ENCODE measurements at places on chromosomes 16 and 17.

DNA sequence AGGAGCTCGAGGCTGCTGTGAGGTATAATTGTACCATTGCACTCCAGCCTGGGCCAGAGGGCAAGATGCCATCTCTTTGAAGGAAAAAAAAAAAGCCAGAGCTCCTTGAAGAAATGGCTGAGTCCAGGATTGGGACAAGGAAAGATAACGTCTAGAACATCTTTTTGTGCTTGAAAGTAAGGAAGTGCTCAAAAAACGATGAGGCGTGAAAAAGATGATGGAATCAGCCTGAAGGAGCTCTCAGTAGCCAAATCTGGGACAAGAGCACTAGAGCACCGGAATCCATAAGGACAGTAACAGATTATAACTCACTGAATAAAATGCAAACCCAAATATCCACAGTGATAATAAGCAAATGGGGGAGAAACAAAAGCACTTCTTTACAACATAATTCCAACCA is 22.1 kb downstream of the EFTUD2 start:
- DNase-seq: no peak

DNA sequence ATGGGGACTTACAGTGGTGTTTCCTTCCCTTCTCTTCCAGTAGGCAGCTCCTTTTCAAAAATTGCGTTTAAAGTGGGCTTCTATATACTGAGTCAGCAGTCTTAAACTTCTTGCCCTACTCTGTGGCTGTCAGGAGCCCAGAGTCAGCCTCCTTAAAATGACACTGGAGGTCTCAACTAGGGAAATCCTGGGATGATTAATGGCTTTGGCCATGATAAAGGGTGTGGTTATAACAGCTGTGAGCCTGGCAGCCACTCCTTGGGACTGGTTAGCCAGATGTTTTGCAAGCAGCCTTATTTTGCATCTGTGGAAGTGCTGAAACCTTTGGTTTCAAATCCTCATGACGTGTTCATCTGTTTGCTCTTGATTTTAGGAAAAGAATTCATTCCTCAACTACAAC is 25.0 kb downstream of the TAC4 start:
- no peak for DNase-seq

DNA sequence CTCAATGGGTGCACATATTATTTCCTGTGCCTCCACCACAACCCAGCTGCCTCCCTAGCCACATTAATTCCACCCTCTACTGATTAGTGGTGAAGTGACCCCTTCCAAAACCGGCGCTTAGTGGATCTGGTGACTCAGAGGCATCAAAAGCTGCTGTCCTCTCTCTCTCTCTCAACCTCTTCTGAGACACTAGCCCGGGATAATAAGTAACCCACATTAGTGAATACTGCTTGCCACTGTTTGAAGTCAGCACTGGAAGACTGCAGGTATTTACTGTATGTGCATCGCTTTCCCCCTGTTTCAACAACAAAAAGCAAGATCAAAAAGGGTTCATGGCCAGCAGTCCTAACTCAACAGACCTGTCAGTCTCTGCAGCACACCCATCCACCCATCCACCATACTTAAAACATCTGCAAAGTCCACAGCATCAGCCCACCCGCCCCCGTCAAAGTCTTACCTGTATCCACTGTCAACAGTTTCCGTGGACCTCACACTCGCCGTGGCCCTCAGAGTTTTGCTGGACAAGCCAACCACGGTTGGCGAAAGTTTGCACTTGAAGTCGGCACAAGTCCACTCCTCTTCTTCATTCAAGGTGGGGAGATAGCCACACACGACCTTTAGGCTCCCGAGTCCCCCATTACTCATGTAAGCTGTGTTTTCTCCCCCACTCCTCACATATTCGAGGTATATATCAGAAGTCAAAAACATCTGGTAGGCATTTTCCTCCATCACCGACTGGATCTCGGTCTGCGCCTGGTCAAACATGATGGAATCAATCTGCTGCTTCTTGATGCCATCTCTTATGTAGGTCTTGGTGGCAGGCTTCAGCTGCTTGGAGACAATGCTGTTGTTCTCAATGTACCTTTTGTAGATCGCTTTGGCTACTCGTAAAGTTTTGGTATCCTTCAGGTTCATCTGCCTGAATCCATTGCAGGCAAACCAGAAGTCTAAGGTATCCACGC is 3.8 kb downstream of the AXIN2 start:
- no peak for DNase-seq

DNA sequence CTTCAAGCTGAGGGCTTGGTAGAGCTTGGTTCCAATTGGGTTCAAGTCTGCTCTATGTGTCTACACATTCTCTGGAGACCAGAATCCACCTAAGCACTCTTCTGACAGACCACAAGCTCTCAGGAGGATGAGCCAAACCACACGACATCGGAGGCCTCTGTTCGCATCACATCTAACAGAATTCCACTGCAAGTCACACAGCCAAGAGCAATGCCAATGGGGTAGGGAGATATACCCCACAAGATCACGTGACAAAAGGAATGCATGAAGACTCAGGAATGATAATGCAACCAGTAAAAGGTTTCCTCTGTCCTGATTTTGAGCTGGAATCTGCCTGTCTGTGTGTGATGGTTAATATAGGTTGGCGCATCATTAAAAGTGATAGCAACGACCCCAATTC is 46.6 kb upstream of the RPL38 start:
- DNase-seq: no peak

GRCh38 chr16:8110572-8111514 is 479.5 kb downstream of the TMEM114 start:
- DNase-seq: no peak

- DNase-seq: no peak
Measured at GRCh38 chr16:83268169-83268568, 539.6 kb upstream of the HSBP1 start.

- DNase-seq: no peak
Measured at GRCh38 chr16:67183284-67183626, 508 bp downstream of the MATCAP1 start.

DNA sequence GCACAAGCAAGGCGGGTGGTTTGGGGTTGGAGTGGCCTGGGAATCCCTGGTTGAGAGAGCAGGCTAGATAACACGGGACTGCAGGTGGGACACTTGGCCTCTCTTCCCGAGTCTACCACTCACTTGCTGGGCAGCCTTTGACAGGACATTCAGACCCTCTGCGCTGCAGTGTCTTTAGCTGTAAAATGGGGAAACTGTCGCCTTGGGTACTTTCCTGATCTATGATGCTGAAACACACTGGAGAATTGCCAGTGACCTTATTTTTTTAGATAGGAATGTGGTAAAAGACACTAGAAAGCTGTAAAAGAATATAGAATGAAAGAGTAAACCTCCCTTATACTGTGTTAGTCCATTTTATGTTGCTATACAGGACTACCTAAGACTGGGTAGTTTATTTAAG is 30.5 kb downstream of the KSR1 start:
- DNase-seq: no peak

GRCh38 chr16:89572073-89572484 is 3.5 kb upstream of the CPNE7 start:
- no peak for DNase-seq

GRCh38 chr17:17573912-17574311 is 17.6 kb downstream of the PEMT start:
- no peak for DNase-seq

DNA sequence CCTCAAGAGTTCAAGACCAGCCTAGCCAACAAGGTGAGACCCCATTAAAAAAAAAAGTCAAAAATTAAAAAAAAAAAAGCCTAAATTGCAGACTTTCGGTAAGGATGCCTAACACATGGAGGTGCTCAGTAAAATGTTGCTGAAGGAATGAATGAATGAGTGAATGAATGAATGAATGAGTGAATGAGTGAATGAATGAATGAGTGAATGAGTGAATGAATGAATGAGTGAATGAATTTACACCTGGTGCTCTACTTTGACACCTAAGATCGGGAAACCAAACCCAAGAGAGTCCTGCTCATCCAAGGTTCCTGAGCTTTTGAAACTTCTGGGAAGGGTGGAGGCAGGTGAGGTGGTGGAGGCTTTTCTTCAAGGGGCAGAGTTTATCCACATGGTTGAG is 112.2 kb upstream of the LHX1 start:
- no peak for DNase-seq

- DNase-seq: no peak
Measured at GRCh38 chr16:14024283-14024682, 46.8 kb upstream of the MRTFB start.

GRCh38 chr17:80791758-80792284 is 199.8 kb upstream of the CHMP6 start:
- no peak for DNase-seq

- DNase-seq: no peak
Measured at GRCh38 chr17:27318633-27319032, 24.7 kb downstream of the WSB1 start.

- DNase-seq: no peak
Measured at GRCh38 chr17:76239538-76240274, 587 bp downstream of the RNF157 start.

DNA sequence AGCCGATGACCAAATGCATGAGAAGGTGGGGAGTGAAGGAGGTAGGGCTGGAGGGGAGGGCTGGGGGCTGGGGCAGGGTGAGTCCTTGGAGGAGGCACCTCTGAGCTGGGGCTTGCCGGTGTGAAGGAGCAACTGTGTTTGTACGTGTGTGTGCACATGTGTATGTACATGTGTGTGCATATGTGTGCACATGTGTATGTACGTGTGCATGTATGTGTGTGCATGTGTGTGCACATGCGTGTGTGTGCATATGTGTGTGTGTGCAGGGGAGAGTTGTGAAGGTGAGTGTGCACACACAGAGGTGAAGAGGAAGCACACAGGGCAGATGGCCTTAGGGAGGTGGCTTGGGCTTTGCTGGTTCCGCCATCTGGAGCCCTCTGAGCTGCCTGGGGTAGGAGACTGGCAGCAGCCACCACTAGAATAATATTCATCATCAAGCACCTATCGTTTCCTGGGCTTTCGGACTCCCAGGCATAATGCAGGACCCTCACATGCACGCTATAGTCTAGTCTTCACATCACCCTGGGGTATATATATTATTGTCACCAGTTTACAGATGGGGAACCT is 120.9 kb upstream of the CDC42EP4 start:
- no peak for DNase-seq

GRCh38 chr16:17463335-17463734 is 7.4 kb downstream of the XYLT1 start:
- DNase-seq: no peak

- no peak for DNase-seq
Measured at GRCh38 chr17:66432411-66432957, 130.1 kb downstream of the PRKCA start.

- DNase-seq: no peak
Measured at GRCh38 chr17:62186841-62187240, 121.8 kb upstream of the MED13 start.

GRCh38 chr16:11550791-11551498 is 35.8 kb downstream of the LITAF start:
- no peak for DNase-seq

GRCh38 chr16:68331879-68332410 is 21.1 kb downstream of the PRMT7 start:
- DNase-seq: no peak

- no peak for DNase-seq
Measured at GRCh38 chr16:6864671-6865070, 468.0 kb upstream of the RBFOX1 start.

DNA sequence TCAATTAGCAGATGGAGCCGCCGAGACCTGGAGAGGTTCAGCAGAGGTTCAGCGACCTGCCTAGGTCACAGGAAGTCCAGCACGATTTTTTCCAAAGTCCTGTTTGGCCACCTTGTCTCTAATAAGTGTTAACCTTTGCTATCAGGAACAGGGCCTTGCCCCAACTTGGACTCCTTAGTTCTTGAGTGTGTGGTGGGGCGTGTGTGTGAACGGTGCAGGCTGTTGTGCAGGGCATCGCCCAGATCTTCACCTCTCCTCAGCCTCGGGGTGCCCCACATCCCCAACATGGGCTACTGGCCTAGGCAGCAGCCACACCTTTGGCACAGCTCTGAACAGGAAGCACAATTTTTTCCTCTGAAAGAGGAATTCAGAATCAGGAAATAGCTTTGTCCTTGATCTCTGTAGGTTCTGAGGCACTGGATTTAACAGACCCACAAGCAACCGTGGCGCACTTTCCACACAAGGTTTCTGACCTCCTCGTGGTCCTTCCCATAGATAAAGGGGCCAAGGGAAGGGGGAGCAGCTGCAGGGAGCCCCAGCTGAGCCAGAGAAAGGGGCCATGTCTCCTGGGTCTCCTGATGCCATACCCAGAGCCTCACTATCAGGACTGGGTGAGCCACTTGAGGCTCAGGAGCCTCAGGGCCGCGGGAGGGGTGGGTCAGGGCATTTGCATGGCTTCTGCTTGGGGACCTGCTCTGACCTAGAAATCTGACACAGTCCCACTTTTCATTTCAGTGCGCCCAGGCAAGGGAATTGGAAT is 10.4 kb downstream of the MPRIP start:
- no peak for DNase-seq

DNA sequence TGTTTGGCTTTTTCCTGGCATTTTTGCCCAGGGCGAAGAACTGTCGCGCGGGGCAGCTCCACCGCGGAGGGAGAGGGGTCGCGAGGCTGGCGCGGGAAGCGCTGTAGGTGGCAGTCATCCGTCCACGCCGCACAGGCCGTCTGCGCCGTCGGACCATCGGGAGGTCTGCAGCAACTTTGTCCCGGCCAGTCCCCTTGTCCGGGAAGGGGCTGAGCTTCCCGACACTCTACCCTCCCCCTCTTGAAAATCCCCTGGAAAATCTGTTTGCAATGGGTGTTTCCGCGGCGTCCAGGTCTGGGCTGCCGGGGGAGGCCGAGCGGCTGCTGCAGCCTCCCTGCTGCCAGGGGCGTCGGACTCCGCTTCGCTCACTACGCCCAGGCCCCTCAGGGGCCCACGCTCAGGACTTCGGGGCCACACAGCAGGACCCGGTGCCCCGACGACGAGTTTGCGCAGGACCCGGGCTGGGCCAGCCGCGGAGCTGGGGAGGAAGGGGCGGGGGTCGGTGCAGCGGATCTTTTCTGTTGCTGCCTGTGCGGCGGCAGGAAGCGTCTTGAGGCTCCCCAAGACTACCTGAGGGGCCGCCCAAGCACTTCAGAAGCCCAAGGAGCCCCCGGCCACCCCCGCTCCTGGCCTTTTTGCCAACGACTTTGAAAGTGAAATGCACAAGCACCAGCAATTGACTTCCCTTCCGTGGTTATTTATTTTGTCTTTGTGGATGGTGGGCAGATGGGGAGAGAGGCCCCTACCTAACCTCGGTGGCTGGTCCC is 2.3 kb upstream of the CBX4 start:
- DNase-seq: no peak

DNA sequence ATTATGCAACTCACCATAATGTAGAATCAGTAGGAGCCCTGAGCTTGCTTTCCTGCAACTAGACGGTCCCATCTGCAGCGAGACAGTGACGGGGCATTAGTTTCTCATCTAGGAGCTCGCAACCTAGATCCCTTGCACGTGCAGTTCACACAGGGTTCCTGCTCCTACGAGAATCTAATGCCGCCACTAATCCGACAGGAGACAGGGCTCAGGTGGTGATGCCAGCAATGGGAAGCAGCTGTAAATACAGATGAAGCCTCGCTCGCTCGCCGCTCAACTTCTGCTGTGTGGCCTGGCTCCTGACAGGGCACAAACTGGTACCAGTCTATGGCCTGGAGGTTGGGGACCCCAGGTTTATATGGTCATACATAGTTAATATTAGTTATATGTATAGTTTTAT is 394.5 kb downstream of the NPIPA8 start:
- no peak for DNase-seq

- DNase-seq: no peak
Measured at GRCh38 chr16:48256579-48257177, 9.3 kb upstream of the ABCC11 start.

Measured in stimulated activated CD8-positive, alpha-beta memory T cell treated with anti-CD3 and anti-CD28 coated beads, Interleukin-4, amount 100 ng/mL, for 4 hours (primary cell).